ENCODE measurements at places on chromosomes 4 and X. TPM values are rescaled to one million over a fixed set of nuclear protein-coding genes. Genes with fewer than 3 reads are reported as not detected.

The LPAR4 gene
- polyA plus RNA-seq, result not detected

GRCh38 chr4:83209419-83209818 lies 75.2 kb downstream of the COQ2 start:
- DNase-seq, result no peak

DNA sequence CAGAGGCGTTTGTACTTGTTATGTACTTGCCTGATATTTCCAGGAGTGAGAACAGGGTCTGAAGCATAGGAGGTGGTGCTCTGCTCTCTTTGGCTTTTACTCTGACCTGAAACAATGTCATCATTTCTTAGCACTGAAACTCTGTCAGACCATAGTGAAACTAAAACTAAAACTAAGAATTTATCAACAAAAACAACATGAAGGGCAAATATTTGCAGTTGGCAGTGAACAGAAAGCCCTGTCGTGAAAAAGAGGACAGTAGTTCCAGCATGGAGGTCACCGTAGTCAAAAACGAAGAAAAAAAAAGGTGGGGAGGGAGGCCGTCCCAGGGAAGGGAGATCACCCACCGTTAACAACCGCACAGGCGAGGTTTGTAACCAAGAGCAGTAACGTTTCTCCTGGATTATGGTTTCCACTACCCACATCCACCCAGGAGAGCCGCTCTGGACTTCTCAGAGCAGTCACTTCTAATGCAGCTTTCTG lies 97.5 kb downstream of the ANK2 start:
- peak; percentile 16 for DNase-seq

DNA sequence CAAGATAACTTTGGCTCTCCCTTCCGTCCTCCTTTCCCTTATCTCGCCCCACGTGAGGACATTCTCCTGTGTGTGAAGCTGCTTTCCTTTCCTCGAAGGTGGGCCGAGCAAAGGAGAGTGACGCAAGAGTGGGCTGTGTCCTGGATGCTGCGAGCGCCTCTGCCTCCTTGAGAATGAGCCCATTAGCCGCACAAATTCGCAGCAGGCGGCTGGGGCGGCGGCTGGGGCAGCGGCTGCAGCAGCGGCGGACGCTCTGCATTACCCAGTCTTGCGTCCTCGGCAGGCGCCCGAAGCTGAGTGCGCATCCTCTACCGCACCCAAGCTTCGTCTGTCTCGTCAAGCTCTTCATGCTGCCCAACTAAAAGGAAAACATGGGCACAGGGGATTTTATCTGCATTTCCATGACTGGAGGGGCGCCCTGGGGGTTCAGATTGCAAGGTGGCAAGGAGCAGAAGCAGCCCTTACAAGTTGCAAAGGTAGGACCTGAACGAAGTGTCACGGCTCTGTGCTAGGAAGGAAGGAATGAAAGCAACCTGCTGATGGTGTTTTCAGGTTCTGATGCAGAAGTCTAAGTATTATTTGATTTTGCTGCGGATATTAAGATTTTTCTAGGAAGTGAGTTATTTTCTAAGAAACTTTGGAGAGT lies at the start of gene SYNPO2:
Gene SYNPO2 (plus strand): TSS at position 189 of the 646 bp plus-strand sequence. CDS start 183 bp downstream, at position 372.
- DNase-seq, result no peak

The GJB1 gene
- polyA plus RNA-seq, result not detected

The TREX2 gene
- polyA plus RNA-seq, result 0.33 TPM

GRCh38 chr4:57131849-57132742 lies 21.9 kb upstream of the IGFBP7 start:
- DNase-seq, result no peak

The IL13RA2 gene
- polyA plus RNA-seq, result not detected

The PPP1R3F gene
- polyA plus RNA-seq, result 3.4 TPM

The P2RY4 gene
- not detected for polyA plus RNA-seq

DNA sequence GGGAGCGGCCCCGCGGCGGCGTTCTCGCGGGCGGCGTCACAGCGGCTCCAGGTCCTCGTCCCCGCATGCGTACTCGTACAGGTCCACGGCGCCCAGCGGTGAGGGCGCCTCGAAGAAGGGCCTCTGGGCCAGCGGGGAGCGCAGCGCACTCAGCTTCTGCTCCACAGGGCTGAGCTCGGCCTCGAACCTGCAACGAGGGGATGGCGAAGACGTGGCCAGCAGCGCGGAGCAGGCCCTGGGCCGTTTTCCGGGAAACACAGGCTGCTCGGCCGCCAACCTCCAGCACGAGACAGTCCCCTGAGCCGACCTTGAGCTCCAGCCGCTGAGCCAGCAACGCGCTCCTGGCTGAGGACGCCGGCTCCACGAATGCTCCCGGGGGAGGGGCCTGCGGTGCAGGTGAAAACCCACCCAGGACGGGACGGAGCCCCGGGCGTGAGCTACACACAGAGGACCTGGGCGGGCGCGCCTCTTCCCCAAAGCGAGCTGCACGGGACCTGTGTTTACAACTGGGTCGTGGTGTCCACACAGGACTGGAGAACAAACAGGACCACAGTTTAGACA lies 15.8 kb upstream of the GTPBP6 start:
- no peak for DNase-seq

DNA sequence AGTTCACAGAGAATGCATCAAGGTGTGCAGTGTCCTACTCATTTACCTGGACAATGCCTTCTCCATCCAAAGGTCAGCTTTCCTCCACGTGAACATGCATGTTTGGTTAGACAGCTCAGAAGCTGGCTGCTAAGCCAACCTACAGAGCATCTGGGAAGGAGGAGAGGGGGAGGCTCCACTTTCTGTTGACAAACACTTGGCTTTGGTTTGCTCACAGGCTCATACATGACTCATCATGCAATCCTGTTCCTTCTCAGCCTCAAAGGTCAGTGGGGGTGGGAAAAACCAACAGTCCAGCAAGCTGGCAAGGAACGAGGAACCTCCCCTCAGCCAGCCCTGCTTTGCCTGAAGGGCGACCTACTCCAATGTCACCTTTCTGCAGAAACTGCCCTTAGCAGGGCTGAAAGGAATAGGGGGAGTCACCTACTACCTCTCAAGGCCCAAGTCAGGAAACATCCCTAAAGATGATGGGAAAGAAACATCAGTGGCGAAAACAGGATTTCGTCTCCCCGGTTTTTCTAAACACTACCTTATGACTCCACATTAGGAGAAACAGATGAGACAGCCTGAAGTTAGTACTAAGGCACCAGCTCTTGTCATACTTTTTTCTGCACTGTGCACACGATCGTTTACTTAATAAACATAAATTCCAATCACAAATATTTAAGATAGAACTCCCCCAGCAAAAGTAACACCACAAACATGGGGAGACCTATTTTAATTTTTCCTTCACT lies 37.9 kb downstream of the RELL1 start:
- DNase-seq, result no peak

The MAML3 gene
- not detected for polyA plus RNA-seq

The CLGN gene
- polyA plus RNA-seq, result 1.1 TPM

GRCh38 chrX:17721715-17722114 lies 15.6 kb upstream of the SCML1 start:
- DNase-seq, result no peak

DNA sequence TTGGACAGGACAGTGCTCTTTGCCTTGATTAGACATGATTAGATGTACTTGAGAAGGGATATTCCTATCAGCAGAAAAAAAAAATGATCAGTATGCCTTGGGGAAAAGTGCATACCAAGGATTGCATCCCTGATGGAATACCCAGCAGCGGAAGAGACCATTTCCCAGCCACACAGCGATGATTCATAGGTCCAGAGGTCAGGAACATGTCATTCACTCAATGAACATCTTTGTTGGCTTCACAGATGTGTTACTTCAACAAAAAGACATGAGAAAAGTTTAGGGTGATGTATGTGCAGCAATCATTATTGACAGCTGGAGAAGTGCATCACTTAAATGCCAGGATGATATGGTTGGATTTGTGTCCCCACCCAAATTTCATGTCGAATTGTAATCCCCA lies 293.5 kb downstream of the ZNF674 start:
- DNase-seq, result no peak

DNA sequence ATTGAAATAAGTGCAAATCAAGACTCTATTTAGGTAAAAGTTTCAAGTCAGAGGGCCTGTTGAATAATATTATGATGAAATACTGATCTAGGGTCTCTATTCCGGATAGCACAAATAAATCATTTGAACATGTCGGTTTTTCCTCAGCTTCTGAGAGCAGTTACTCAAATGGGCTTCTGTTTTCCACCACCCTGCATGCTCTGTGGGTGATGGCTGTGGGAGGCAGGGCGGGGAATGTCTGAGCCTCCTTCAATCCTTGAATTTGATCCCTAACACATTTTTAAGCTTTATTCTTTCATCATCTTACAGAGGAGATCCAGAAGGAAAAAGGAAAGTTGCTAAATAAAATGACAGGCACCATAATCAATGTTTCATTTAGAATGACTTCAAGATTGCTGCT lies 8.5 kb downstream of the UNC5C start:
- DNase-seq, result no peak

The RAI2 gene
- polyA plus RNA-seq, result not detected

GRCh38 chr4:479972-480371 lies 19.0 kb downstream of the ZNF721 start:
- no peak for DNase-seq

DNA sequence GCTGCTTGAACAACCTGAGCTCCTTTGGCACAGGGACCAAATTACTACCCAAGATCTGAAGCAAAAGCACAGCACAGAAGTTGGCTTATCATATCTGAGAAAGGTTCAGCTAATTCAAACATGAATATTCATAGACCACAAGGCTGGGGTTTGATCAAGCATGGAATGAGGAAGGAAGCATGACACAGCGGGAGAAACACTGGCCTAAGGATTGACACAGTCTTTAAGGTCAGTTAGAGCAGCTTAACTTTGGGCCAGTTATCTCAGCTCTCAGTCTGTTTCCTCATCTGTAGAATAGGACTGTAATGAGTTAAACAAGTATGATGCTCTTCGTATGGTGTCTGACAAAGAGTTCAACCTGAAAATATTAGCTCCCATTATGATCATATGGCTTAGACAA lies 88.5 kb upstream of the CBR4 start:
- peak; percentile 61 for DNase-seq

DNA sequence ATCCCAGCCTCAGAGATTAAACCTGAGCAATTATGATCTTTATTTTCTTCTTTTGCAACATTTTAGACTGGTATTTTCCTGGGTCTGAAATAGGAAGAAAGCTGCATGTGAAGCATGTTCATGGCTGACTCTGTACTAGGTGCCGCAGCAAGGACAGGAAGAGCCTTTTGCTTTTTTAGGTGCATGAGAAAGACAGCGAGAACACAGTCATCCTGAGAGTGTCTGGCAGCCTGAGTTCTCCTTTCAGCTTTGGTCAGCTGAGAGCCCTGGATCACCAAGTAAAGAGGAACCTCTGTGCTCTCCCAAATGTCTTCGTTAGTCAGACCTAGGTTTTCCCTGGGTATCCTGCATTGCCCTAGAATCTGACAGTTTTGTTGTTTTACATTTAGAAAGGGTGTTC lies 29.8 kb downstream of the FAM149A start:
- DNase-seq, result peak; percentile 72

DNA sequence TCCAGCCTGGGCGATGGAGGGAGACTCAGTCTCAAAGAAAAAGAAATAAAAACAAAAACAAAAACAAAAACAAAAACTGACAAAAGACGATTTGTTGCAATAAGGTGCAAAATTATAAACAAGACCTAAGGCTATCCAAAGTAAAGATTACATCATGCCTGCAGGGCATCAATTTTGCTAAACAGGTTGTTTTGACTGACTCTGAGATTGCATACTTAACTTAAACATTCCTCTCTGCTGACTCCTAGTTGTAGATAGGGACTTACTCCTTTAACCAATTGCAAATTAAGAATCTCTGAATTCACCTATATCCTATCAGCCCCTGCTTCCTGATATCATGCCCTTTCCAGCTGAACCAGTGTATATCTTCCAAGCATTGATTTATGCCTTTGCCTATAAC lies 2687.3 kb downstream of the PCDH7 start:
- DNase-seq, result no peak

DNA sequence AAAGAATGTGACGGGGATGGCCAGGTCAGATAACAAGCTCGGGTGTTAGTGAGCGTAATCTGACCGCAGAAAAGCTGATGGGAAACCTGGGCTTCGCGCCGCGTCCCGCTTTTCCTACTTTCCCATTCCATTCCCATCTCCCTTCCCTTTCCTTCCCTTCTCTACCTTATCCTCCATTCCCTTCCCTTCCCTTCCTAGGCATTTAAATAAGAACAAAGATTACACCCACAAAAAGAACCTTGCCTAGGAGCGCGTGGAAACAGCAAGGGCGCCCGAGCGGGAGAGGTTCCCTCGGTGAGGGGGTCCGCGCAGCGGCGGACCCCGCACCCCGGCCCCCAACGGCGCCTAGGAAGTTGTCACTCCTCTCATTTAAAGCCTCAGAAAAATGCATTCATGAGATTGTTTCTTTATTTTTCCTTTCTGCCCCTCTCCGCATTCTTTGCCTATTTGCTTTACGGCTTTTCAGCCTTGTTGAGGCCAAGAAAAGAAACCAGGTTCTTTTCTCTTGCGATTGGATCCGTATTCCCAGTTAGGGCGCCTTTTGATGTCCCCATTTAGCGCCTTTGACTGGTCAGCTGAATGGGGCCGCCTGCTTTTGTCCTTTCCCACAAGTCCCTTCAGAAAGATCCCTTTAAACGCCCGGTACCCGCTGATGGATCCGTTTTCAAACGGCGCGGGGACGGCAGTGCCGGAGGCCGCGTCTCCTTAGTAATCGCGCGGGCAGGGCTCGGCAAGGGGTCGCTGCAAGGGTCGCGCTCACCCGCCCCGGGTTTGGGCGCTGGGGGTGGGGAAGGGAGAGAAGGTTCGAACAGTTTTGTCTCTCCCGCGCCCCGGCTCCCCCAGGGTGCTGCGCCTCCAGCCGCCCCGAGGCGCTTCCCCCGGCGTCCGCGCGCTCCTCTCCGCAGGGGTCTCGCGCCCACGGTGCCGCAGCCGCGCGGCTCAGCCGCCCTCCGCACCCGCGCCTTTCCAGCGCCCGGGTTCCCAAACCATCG lies 54.1 kb upstream of the TMEM33 start:
- DNase-seq, result no peak

- no peak for DNase-seq
These were observed 315.8 kb downstream of the STIM2 start for GRCh38 chr4:27176400-27176799.

GRCh38 chrX:80550722-80551121 lies 130.5 kb downstream of the TENT5D start:
- no peak for DNase-seq

DNA sequence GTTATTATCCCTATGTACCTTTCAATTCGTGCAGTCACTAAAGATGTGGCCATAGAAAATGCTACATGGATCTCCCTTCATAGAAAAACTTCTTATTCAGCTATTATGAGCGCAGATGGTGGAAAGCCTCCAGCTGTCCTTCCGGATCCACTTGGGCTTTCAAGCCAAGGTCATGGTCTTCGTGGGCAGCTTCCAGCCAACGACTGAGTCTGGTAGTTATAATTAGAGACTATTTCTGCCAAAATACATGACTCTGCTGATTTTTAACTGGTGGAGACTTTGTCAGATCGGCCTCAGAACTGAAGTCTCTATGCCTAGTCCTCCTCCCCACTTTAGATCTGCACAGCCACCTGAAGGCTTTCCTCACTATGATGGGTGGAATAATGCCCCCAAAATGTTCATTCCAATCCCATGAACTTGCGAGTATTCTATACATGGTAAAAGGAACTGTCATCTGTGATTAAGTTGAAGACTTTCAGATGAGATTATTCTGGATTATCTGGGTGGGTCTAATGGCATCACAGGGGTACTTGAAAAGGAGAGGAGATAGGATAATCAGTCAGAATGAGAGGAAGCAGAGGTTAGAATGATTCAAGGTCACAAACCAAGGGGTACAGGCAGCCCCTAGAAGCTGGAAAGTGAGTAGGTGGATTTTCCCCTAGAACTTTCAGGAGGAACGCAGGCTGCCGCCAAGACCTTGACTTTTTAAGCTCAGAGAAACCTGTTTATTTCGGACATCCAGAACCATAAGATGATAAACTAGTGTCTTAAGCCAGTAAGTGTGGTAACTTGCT lies 171.1 kb upstream of the CXCL13 start:
- DNase-seq, result no peak

Measured in GM12878 (cell line).